Activated T-helper 1 cell treated with anti-CD3 and anti-CD28 coated beads, Interleukin-12 subunit alpha, Interleukin-12 subunit beta, Interleukin-2, Interleukin-4 antibody, amounts not matched to agents 30 ng/mL and 10 ng/mL and 1 ng/mL, durations not matched to agents 14 hours and 24 hours and 36 hours (primary cell): ENCODE measurements at places on chromosomes 5 and 9. TPM values are rescaled to one million over a fixed set of nuclear protein-coding genes. Genes with fewer than 3 reads are reported as not detected.

The P4HA2 gene
- 48.7 and 49.4 TPM in 2 replicates for total RNA-seq

GRCh38 chr5:128346038-128346437 lies 192.0 kb downstream of the FBN2 start:
- no peak for DNase-seq

GRCh38 chr5:41575110-41575779 lies 64.8 kb upstream of the PLCXD3 start:
- no peak for DNase-seq

DNA sequence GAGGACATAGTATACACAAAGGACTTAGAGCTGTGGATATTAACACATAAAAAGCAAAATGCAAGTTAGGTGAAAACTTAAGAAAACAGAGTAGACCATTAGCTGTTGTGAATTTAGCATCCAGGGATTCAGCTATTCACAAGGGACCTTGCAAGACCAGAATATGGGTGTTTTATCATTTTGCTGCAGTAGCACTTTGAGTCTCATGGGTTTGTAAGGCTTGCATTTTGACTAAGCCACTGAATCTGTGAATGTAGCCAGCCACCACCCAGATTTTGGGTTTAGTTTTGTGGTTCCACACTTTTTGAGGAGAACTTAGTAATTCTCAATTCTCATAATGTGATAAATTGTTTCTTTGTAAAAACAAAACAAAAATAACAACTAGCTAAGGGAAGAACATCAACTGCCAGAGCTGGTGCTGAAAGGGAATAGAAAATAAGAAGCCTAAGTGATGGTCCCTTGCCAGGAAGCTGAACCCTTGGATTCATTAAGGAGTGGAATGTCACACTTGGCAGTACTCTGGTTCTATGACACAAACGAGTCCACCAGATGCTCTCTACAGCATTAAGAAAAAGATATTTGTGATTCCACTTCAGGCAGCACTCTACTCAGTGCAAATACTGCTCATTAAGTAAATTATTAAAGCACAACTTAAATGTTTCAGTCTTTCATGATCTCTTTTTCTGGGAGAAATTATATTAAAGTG lies 557.4 kb upstream of the ZNF462 start:
- no peak for DNase-seq

The RNF130 gene
- 7.6 and 7.7 TPM in 2 replicates for total RNA-seq

- DNase-seq = no peak
Observed at GRCh38 chr5:102718819-102719218, 36.3 kb upstream of the PAM start.

- DNase-seq = no peak
Observed at GRCh38 chr9:78567693-78568092, 270.8 kb downstream of the PSAT1 start.
